ENCODE measurements at places on chromosomes 12 and 14. TPM values are rescaled to one million over a fixed set of nuclear protein-coding genes. Genes with fewer than 3 reads are reported as not detected.

Gene KRT72
- not detected for total RNA-seq

Gene RBM23
- total RNA-seq = 81.8 TPM

Gene ZNF410
- total RNA-seq = 38.7 TPM

- no peak overlapping the region for H3K4me3 ChIP-seq
- H3K4me1 ChIP-seq = no peaks in the 10 kb centered on the region
- no peaks in the 10 kb centered on the region for H3K27me3 ChIP-seq
- DNase-seq = no peak
- no peak overlapping the region for H3K27ac ChIP-seq
- no peaks in the 10 kb centered on the region for H3K36me3 ChIP-seq
Observed at GRCh38 chr12:27828196-27828595, 48.2 kb upstream of the MANSC4 start.

DNA sequence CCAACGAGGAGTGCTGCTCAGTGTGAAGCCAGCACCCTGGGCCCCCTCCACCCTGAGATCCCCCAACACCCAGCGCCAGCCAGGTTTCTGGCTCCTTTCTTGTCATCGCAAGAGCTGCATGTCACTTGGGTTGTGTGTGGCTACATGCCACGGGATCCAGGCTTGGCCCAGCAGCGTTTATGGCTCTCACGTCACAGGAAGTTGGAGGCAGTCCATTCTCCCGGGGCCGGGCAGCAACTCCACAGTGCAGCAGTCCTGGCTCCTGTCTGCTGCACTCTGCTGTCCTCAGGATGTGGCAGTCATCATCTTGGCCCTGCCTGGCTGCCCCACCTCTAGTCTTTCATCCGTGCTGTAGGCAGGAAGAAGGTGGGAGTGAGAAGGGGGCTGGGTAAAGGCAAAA, 78.3 kb downstream of the AACS start:
- no peak for DNase-seq
- no peaks in the 10 kb centered on the region for H3K27me3 ChIP-seq
- H3K27ac ChIP-seq = no peak overlapping the region
- H3K4me3 ChIP-seq = no peak overlapping the region
- H3K4me1 ChIP-seq = no peaks in the 10 kb centered on the region
- H3K36me3 ChIP-seq = no peaks in the 10 kb centered on the region

DNA sequence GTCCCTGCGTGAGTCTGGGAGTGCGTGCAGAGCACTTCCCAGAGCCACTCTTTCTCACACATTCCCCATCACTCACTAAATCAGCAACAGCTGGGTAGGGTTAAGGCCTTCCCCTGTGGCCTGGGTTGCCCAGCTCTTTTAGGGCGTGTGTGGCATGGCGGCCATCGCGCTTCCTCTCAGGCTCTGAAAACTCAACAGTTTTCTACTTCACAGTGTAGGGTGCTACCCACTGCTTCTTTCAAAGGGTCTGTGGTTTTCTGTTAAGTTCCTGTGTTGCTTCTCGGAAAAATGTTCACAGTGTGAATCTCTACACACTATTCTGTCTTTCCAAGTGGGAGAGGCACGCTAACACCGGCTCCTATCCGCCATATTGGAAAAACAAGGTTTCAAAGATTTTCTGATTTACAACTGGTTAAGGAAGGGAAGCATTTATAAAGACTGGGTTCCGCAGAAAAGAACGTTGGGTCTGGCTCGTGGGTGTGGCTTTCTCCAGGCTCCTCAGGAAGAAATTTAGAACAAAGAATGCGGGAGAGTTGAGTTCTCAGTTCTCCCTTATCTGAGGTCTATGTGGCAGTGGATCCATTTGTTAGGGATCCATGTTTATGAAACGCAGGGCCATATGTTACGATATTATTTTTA, 34.9 kb upstream of the AEBP2 start:
- no peak overlapping the region for H3K27ac ChIP-seq
- H3K27me3 ChIP-seq = no peaks in the 10 kb centered on the region
- DNase-seq = no peak
- no peaks in the 10 kb centered on the region for H3K4me1 ChIP-seq

DNA sequence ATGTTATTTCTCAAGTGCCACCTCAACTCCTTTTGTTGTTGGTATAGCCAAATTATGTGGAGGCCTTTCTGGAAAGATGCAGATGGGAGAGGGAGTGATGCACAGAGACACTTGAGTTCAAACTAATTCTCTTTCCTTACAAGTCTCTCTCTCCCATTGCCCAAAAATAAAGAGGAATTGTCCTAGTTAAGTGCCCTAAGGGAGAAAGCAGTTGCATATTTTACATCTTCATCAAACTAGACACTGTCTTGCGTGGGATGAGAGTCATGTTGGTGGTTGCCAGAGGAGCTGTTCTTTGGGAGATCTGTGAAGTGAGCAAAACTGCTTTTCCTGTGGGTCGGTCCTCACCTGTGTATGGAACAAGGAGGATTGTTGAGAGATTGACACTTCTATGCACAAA, 72.2 kb downstream of the EP400 start:
- H3K4me1 ChIP-seq = no peaks in the 10 kb centered on the region
- no peak overlapping the region for H3K4me3 ChIP-seq
- no peak for DNase-seq
- H3K27me3 ChIP-seq = no peaks in the 10 kb centered on the region
- H3K27ac ChIP-seq = no peak overlapping the region

- no peaks in the 10 kb centered on the region for H3K36me3 ChIP-seq
- peak; percentile 79 for DNase-seq
- no peaks in the 10 kb centered on the region for H3K4me1 ChIP-seq
- peak overlapping the region; percentile 19 for H3K27ac ChIP-seq
- H3K27me3 ChIP-seq = no peaks in the 10 kb centered on the region
Observed at GRCh38 chr12:105025890-105026289, 39.8 kb downstream of the NOPCHAP1 start.

Gene HOXC4
- total RNA-seq = 0.68 TPM

GRCh38 chr14:75123991-75124390, 2.9 kb downstream of the NEK9 start:
- no peak overlapping the region for H3K4me3 ChIP-seq
- H3K4me1 ChIP-seq = peaks cover 72% of the 10 kb centered on the region
- H3K27ac ChIP-seq = peak overlapping the region; percentile 77
- H3K36me3 ChIP-seq = peaks cover 20% of the 10 kb centered on the region
- DNase-seq = no peak

Gene PTPRO
- total RNA-seq = 6.3 TPM

Gene KRT80
- 30.1 TPM for total RNA-seq

Gene PLCZ1
- not detected for total RNA-seq

Gene SOAT2
- total RNA-seq = not detected

DNA sequence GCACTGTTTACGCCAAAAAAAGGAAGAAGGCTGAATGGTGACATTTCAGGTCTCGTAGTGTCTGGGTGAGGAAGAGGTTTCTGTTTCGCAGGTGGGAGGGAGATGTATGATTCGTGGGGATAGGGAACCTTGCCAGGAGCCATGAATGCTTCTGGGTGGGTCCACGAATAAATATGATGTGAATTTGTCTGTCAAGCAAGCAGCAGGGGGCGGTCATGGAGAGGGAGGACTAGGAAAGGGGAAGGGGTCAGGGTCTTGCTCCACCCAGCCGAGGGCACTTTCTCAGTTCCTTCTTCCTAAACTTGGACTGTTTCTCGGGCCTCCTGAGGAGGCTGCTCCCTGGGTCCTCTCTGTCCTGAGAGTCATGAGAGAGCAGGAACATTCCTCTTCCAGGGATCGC, 72.5 kb downstream of the LGMN start:
- H3K36me3 ChIP-seq = no peaks in the 10 kb centered on the region
- peak; percentile 56 for DNase-seq
- H3K4me1 ChIP-seq = no peaks in the 10 kb centered on the region

Gene B4GALNT1
- total RNA-seq = 3.8 TPM

All from left lung (tissue), 14 donors.